NCI-H187 (cell line): ENCODE measurements at places on chromosomes 3 and 15.
A peak's percentile ranks its signal among the peaks of the same experiment; 100 is the strongest.

DNA sequence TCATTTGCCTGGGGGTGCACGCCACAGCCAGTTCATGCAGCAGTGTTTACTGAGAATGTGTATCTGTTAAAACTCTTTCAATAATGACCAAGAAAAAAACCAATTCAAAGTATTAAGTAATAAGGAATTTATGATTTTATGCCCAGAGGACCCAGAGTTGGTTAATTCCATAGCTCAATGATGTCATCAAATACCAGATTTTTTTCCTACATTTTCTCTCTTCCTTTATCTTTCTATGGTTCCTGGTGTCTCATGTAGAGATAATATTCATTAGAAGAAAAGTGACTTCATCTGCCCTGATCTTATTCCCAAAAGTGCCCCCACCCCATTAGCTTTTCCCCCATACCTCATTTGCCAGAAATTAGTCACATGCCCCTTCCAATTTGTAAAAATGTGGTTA lies 44.6 kb upstream of the LMCD1 start:
- DNase-seq = no peak

DNA sequence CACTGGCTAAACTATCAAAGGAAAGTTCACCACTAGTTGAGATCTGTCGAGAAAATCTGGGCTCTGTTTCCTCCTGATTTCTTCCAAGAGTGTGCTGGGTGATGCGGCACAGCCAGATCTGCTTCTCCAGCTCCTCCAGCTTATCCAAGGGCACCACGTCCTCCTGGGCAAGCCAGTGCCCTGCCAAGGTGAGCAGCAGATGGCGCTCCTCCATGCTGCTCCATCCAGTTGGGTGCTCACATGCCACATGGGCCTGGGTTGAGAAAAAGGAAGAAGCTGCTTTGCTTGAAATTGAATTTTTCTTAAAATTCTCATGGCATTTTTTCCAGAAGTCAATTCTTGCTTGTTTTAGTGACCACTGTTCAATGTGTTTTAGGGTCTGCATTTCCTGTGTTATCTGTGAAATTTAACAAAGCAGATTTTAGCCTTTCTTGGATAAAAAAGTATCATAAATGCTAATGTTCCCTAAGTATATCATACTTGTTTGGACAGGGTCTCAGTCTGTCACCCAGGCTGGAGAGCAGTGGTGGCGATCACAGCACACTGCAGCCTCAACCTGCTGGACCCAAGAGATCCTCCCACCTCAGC lies 47.3 kb downstream of the EIF3J start:
- DNase-seq = no peak

- no peak for DNase-seq
These were observed 49.1 kb downstream of the IQCH start for GRCh38 chr15:67303490-67304363.

DNA sequence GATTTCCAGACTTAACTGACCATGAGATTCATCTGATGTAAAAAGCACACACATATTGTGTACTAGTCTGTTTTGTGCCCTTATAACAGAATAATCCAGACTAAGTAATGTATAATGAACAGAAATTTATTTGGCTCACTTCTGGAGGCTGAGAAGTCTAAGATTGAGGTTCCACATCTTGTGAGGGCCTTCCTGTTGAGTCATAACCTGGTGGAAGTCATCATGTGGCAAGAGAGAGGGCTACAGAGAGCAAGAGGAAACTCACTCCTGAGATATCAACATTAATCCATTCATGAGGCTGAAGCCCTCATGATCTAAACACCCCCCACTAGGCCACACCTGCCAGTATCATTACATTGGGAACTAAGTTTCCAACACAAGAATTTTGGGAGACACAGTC lies 977.6 kb downstream of the MCTP2 start:
- DNase-seq = no peak

DNA sequence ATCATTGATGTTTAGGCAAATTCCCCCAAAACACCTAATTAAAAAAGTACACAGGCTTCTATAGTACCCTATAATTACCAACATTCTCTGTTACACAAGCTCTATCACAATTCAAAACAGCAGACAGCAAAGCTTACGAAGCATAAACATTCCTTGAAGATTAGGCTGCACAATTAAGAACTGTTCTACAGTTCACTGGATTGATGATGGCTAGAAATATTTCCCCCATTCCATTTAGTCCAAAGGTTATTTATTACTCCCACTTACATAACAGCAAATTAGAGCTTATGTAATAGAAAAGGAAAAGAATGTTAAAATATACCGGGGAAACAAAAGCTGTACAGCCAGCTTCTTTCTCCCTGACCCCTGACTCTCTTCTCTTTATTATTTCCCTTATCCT lies 49.3 kb downstream of the UACA start:
- no peak for DNase-seq

DNA sequence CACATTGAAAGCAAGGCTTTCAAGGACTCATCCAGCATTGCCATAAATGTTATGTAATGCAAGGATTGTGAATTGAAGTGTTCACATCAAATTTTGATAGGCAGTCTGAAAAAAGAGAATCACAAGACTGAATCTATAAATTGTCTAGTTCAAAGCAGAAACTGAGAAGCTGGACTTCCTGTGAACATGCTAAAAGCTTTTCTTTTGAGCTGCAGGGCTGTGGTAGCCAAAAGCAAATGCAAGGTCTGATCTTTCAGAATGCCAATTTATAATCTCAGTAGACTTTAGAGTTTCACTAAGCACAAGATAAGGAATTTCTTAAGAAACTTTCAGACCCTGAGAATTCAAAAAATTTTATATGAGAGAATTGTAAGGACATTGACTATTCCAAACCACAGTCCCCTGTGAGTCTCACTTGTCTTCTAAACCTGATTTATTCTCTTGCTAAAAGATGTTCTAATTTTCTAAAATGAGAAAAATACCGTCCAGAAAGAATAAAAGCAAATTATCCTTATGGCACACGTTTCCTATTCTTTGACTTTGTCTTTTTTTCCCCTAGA lies 1700.3 kb downstream of the OTOL1 start:
- DNase-seq = no peak

- DNase-seq = no peak
These were observed at the start of gene CMTM7 for GRCh38 chr3:32391643-32392535. Gene CMTM7, plus strand, starts transcription at chr3:32391853. Its CDS starts 54 bp downstream, at chr3:32391907.

DNA sequence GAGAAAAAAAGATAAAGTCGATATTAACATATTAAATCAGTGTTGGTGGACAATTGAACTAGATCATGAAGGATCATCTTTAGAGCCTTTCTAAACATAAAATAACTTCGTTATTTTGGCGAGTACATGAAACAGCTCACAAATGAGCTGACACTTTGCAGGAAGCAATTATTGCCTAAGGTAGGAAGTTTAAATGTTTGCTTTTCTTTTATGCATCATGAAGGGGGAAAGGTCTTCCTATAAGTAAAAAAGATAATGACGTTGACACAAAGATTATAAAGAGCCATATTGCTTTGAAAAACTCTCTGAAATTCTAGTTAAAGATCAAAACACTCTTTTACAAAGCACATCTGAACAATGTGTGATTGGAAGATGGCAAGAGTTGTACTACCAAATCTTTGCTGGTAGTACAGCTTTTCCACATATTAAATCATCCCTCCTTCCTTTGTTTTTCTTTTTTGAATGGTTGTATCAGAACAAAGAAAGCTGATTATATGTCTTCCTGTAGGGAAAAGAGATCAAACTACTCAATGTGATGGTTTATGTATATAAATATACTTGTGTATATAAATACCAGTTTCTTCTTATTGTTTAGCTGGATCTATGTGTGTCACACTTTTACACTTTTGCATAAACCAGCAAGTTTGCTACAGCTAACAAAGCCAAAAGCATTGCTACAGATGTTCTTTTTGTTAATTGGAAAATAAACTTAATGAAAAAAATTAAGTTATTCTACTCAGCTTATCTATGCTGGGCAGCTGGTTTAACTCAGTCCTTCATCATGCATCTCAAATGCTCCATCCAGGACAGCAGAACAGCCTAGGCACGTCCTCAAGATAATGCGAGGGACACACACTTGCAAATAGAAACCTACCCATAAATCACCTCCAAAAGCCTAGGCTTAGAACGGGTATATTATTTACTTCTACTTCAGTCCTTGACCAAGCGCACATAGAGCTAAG lies 850.8 kb upstream of the ROBO1 start:
- no peak for DNase-seq

GRCh38 chr15:50390554-50391264 lies 33.5 kb upstream of the USP8 start:
- no peak for DNase-seq

GRCh38 chr15:71010472-71010871 lies 104.8 kb upstream of the THSD4 start:
- DNase-seq = no peak

GRCh38 chr3:50816894-50817293 lies 142.2 kb downstream of the DOCK3 start:
- no peak for DNase-seq

GRCh38 chr15:67110958-67111864 lies 45.8 kb downstream of the SMAD3 start:
- no peak for DNase-seq

GRCh38 chr15:48221885-48222284 lies 15.8 kb downstream of the SLC12A1 start:
- DNase-seq = peak; percentile 37

DNA sequence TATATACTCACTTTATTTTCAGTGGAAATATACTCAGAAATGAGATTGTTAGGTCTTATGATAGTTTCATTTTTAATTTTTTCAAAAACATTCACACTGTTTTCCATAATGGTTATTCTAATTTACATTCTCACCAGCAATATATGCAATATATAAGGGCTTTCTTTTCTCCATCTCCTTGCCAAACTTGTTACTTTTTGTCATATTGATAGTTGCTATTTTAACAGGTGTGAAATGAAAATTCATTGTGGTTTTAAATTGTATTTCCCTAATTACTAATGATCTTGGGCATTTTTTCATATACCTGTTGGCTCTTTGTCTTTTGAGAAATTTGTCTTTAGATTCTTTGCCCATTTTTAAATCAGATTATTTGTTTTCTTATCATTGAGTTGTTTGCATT lies 325.2 kb downstream of the DIPK2A start:
- no peak for DNase-seq

DNA sequence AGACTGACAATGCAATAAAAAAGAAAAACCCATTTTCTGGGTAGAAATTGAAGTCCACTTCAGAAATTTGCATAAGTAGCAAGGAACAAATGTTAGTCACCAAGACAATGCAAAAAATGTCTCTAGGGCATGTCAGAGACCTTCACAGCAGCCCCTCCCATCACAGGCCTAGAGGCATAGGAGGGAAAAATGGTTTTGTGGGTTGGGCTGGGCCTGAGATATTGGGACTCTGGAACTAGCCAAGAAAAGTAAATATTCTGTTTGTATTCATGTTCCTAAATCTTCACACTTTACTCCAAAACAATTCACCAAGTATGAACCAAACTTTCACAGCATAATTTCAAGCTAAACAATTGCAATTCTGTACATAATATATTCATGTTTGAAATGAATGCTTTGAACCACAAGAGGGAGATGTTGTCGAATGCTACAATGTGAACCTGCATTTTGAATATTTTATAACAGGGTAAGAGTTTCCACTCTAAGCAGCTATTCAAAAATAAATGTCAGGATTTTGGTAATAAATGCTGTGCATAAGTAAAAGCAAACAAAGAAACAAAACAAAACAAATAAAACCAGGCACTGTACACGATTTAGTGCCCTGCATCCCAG lies 429.2 kb downstream of the OTOL1 start:
- DNase-seq = no peak

GRCh38 chr3:67567893-67568292 lies 86.5 kb downstream of the SUCLG2 start:
- no peak for DNase-seq

GRCh38 chr3:106745344-106746168 lies 631.7 kb upstream of the CCDC54 start:
- DNase-seq = no peak

DNA sequence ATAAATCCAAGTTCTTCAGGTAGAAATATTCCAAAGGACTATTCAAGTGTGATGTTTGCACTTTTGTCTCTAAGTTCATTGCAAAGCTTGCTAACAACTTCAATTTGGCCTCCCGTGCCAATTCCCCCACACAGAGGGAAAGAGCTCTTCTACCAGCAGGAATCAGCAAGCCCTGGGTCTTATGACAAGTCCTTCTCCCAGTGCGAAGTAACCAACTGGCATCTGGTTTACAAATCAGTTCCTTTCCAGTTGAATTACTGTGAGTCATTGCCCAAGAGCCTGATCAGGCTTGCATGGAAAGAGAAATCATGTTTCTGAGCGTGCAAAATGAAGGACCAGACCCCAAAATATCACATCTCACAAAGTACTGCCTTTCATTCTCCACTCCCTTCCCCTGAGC lies 62.7 kb upstream of the SLCO3A1 start:
- no peak for DNase-seq

DNA sequence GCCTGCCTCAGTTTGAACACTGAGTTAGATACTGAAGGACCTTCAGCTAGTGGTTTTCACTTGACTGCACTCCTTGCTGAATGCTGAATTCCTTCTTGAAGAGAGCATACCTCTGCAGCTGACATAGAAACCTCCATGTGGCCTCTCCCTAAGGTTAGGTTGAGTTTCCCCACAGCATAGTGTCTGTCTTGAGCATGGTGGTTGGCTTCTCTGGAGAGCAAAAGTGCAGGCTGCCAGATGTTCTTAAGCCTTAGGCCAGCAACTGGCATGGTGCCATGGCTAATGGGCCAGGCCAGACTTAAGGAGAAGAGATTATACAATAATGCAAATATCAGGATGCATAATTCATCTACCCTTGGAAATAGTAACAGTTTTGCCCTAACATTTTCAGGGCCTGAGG lies 545.6 kb upstream of the ZNF385D start:
- DNase-seq = no peak

GRCh38 chr3:111045564-111045963 lies 26.1 kb upstream of the NECTIN3 start:
- DNase-seq = no peak

DNA sequence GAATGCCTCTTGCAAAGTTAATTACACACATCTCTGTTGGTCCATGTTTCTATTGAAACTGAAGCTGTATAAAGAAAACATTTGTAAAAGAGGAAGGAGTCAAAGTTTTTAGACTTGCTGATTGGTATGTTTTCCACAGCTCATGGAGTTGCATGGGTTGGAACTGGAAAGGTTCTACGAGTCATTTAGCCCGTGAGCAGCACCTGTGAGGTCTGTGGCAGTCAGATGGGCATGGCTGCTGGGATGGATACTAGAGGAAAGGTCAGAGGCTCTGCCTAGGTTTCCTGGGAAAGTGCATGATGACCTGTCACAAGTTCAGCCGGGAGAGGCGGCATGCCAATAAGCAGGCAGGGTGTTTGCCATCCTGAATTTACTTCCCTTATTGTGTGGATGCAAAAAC lies 155.4 kb downstream of the CACNA1D start:
- DNase-seq = no peak

GRCh38 chr3:52479877-52480575 lies 15.1 kb upstream of the STAB1 start:
- no peak for DNase-seq

DNA sequence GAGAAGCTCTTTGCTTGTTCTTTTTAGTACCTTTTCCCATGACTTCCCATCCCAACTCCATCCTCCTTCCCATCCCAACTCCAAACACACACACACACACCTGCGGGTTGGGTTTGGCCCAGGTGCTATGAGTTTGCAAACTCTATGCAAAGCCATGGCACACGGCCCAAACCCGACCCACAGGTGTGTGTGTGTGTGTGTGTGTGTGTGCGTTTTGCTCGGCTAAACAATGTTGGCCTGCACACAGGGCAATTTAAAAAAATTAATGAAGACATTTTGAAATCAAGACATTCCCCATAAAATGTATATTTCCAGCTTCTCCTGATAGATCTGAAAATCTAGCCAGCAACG lies 103.7 kb upstream of the TLE3 start:
- DNase-seq = no peak

GRCh38 chr3:148975248-148975647 lies 16.1 kb upstream of the GYG1 start:
- no peak for DNase-seq
